ENCODE measurements at places on chromosomes 4 and X. TPM values are rescaled to one million over a fixed set of nuclear protein-coding genes. Genes with fewer than 3 reads are reported as not detected.

TENM3 gene
- polyA plus RNA-seq = 9.2 TPM

- DNase-seq = no peak
Measured at GRCh38 chr4:184280137-184280536, 62.5 kb upstream of the ENPP6 start.

POU3F4 gene
- polyA plus RNA-seq = not detected

- peak; percentile 83 for DNase-seq
Measured at GRCh38 chr4:183906739-183907651, 1.9 kb downstream of the STOX2 start.

GABRG1 gene
- polyA plus RNA-seq = not detected

DNA sequence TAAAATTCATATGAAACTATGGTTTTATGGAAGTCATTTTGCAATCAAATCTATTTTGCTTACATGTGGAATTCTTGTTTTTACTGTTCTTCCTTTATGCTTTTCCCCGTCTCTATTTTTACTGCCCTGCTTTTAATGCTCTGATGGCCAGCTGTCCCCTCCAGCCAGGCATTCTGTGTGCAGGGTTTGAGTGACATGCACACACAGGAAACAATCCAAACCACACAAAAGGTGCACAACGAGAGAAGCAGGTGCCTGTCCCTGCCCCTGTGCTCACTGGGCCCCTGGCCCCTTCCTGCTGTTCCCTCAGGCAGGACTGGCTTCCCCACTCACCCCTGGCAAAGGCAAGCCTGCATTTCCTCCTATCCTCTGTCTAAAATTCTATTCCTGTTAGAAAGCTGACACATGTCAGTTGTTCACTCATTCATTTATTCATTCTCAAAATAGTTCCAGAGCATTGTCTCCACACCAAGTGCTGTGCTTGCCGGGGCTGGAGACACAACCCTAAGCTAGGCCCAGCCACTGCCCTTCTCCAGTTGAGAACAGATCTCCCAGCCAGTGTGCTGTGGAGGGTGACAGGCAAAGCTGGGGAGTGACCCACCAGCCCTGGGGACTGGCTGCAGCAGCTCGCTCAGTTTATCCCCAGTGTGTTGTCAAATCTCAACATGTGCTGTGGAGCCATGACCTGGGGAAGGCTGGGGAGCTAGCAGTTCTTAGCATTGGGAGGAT lies 346.3 kb downstream of the FBXW7 start:
- DNase-seq = no peak

TRMT2B gene
- polyA plus RNA-seq = 8.8 TPM

GRCh38 chr4:4690854-4691253 lies 149.0 kb upstream of the STX18 start:
- no peak for DNase-seq

DNA sequence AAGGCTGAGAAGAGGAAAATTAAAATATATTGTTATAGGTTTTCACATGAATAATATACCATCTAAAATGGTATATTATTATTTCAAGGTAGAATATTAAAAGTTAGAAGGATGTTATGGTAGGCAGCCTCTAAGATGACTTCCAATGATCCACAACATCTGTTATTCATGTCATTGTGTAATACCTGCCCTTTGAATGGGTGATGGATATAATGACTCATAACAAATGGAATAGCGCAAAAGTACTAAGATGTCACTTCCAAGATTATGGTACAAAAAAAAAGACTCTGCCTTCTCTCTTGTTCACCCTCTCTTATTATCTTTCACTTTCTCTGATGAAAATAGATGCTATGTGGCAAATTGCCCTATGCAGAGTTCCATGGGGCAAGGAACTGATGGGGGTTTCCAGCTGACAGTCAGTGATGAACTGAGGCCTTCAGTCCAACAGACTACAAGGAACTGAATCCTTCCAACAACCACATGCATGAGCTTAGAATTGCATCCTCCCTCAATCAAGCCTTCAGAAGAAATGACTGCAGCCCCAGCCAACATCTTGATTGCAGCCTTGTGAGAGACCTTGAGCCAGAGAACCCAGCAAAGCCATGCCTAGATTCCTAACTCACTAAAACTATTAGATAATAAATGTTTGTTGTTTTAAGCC lies 57.7 kb downstream of the HS6ST2 start:
- DNase-seq = no peak

GAGE12F gene
- polyA plus RNA-seq = not detected

FAM133A gene
- 0.42 TPM for polyA plus RNA-seq

DNA sequence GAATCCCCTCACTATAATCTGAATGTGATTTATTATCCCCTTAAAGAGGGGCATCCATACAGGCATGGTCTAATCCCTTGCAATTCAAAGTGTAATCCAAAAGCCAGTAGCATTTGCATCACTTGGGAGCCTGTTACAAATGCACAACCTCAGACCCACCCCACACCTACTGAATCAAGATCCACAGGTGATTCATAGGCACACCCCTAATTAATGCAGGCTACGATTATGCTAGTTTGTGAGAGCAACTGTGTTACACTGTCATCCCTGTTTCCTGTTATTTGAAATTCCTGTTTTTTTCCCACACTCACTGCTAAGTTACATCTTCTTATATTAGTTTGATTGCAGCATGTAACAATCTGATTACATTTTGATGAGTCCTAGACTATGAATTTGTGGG lies 120.0 kb downstream of the RAB28 start:
- no peak for DNase-seq
